ENCODE measurements at places on chromosomes 16 and 17.

GRCh38 chr16:66682271-66682670 lies 14.3 kb downstream of the CMTM4 start:
- DNase-seq, result no peak

- DNase-seq, result no peak
These were observed 29.1 kb downstream of the STAT3 start for GRCh38 chr17:42359133-42359532.

GRCh38 chr16:29662000-29662728 lies 883 bp upstream of the SPN start:
- DNase-seq, result no peak

DNA sequence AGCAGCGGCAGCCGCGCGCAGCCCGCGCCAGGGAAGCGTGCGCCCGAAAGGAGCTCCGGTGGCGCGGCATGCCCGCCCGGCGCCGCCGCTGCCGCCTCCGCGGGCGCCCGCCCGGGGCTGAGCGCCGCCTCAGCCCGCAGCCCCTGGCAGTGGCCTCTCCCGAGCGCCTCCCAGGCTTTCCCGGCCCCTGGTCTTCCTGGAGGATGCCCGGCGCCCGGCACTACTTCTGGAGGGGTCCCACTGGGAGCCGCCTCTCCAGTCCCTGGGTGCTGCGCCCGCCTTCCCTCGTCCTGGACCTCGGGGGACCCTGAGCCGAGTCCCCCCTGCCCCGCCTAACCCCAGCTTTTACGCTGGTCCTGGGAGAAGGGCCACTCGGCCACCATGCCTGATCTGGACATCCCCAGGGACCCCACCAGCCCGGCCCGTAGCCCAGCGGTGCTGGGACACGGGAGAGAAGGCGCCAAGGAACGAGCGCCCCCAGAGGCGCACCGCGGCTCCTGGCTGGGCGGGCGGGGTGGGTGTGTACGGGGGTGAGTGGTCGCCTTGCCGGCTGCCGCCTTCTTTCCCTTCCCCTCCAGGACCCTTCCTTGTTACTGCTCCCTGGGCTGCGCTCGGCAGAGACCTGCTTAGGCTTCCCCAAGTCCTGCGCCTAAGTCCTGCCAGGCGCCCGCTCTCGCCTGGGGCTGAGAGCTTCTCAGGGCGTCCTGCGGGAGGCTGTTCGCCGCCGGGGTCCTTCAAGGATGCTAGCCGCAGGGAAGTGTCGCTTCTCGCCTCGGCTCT lies 704 bp downstream of the ASIC2 start:
- no peak for DNase-seq

DNA sequence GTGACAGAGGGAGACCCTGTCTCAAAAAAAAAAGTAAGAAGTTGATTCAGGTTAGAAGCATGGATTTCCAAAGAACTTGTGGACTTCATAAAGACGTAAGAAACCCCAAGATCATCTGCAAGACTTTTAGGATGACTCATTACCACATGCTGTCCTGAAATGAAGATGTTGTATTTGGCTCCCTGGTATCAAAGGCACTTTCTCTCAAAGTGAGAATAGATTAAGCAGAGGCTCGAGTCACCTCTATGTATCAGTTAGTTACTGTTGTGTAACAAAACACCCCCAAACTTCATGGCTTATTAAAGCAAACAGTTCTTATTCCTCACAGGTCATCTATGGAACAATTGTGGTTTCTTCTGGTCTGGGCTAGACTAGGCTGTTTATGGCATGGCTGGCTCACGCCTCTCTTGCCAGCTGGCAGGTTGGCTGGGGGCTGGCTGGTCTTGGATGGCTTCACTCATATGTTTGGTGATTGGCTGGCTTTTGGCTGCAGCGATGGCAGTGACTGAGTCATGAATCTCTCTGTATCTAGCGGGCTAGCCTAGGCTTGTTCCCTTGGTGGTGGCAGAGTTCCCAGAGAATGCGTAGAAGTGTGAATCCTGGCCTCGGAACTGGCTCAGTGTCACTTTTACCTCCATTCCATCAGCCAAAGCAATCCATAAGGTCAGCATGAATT lies 60.4 kb upstream of the MSI2 start:
- DNase-seq, result no peak

DNA sequence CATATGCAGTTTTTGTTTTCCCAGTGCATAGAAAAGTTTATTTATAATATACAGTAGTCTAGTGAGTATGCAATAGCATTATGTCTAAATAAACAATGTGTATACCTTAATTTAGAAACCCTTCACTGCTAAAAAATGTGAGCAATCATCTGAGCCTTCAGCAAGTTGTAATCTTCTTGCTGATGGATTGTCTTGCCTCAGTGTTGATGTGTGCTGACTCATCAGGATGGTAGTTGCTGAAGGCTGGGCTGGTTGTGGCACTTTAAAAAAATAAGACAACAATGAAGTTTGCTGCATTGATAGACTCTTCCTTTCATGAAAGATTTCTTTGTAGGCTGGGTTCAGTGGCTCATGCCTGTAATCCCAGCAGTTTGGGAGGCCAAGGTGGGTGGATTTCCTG lies 13.9 kb upstream of the CAPNS2 start:
- no peak for DNase-seq

DNA sequence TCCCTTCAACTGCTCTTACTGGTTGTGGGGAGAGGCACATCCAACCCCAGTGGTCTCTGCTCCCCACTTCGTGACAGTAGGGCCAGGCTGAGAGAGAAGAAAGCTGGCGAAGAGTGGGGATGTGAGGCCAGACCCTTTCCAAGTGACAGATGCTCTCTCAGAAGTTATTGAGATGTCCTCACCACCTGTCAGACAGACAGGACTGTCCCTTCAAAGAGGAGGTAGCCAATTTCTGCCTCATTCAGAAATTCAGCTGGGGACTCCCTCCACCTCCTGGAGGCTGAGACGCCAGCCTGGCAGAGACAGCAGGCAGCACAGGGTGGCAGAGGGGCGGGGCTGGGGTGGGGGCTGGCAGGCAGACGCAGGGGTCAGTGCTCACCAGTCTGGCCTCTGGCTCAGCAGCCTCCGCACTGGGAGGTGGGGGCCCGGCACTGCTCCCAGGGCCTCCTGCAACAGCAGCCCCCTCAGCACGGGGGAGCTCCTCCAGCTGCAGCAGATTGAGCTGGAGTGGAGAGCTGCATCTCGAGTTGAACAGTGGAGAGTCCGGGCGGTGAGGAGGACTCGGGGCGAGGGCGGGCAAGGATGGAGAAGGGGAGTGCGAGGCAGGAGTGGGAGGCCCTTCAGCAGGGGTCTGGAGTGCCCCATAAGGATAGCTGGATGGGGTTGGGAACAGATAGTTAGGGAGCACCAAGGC lies 9.2 kb downstream of the PER1 start:
- DNase-seq, result no peak

GRCh38 chr17:34527908-34528470 lies 51.4 kb upstream of the TMEM132E start:
- no peak for DNase-seq

DNA sequence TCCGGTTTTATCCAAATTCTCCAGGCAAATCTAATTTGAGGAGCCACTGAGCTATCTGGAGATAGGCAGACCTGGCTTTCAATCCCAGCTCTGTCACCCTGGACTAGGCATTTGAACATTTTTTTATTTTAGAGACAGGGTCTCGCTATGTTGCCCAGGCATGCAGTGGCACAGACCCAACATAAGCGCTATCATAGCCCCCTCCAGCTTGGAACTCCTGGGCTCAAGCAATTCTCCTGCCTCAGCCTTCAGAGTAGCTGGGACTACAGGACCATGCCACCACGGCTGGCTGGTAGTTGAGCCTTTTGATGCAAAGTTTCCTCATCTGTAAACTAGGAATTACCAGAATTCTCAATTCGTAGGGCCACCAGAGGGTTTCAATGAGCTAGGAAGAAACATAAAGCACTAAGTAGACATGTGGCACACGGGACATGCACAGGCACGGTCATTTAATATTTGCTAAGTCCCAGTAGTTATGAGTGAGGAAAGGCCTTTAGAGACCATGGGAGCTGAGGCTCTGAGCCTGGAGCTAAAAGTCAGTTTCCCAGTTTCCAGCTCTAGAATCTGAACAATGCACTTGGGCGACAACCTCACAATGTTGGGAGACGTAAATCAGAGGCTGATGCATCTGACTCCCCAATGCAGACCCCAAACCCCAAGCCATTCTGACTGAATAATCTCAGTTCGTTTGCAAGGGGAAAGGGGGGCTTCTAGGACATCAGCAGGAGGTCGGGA lies 1.1 kb downstream of the ELOB start:
- no peak for DNase-seq

- DNase-seq, result no peak
These were observed 20.0 kb upstream of the KCNJ16 start for GRCh38 chr17:70055000-70055399.

DNA sequence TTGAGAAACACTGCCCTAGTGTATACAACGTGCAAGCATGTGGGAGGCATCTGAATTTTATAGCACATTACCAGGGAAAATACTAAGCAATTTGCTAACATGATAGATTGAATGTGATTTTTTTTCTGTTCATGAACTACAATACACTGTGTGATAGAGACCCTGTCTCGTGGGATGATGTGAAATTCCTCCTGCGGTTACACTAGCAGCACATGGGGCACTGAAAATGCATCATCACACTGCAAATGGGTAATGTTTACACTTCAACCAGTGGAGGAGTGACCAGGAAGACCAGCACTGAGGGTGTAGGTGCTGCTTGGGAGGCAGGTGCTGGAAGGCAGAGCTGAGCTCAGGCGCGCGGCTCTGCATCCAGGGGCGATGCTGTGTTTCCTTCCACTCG lies 28.8 kb downstream of the ORC6 start:
- no peak for DNase-seq

DNA sequence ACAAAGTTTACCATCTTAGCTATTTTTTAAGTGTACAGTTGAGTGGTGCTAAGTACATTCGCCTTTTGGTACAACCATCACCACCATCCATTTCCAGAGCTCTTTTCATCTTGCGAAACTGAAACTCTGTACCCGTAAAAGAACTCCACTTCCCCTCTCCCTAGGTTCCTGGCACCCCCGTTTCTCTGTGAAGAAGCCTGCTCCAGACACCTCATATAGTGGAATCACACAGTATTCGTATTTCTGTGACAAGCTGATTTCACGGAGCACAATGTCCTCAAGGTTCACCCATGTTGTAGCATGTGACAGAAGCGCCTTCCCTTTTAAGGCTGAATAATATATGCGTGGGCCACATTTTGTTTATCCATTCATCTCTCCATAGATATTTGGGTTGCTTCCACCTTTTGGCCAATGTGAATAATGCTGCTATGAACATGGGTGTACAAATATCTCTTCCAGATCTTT lies 54.2 kb upstream of the MAP3K14 start:
- no peak for DNase-seq

- no peak for DNase-seq
These were observed 69.3 kb downstream of the ABCC1 start for GRCh38 chr16:16018705-16019104.

GRCh38 chr16:74309789-74310781 lies 13.5 kb downstream of the PSMD7 start:
- no peak for DNase-seq

- DNase-seq, result no peak
These were observed 510.4 kb downstream of the KCNJ18 start for GRCh38 chr17:22202702-22203101.

DNA sequence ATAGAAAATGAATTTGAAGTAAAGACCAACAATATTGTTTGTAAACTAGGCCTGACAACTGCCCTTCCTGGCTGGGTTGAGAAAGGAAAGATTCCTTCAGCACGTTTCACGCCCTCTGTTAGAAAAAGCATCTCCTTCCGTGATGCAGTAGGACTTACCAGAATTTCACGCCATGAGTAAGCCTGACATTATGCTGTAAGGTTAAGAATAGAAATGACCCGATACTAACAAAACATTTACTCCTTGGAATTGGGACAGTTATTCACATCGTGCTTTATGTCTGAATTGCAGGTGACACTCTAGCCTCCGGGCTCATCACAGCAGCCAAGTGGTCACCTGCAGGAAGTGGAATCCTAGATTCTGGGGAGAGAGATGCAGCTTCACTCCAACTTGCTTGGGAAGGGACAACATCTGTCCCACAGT lies 17.5 kb downstream of the MARCHF10 start:
- no peak for DNase-seq

- DNase-seq, result no peak
These were observed 76.9 kb downstream of the ARHGAP44 start for GRCh38 chr17:12866244-12866643.

DNA sequence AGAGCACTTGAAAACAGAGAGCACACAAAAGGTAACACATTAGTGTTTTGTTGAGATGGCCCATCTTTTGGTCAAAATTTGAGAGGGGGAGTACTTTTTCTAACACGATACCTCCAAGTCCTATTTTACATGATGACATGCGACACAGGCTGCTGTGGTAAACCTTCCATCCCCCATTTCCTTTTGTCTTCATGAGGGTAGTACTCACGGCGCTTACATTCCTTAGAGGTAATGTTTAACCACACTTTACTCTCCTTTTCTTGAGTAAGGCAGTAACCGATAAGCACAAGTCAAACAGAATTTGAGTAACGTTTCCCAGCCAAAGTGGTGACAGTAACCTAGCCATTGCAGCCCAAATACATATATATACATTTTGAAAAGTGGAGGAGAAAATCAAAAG lies 35.8 kb upstream of the PITPNM3 start:
- DNase-seq, result no peak

GRCh38 chr17:48555258-48556228 lies 10.6 kb upstream of the HOXB2 start:
- DNase-seq, result no peak

- DNase-seq, result no peak
These were observed 63.6 kb upstream of the NFAT5 start for GRCh38 chr16:69501956-69502745.

- no peak for DNase-seq
These were observed 791.3 kb upstream of the SOX9 start for GRCh38 chr17:71329310-71330098.

DNA sequence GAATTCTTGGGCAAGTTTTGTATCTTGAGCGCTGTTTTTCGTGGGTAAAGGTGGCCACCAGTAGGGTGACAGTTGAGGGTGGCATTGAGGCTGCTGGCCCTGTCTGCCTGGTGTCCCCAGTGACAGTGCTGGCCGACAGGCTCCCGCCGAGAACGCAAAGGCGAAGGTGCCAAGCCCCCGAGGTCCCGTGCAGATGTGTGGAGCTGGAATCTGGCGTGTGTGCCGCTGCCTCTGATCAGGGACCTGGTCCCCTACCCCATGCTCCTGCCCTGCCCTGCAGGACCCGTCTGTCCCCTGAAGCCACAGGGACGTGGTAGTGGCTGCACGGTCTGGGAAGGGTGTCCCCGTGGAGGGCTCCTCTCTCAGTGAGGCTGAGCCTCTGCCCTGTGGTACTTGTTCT lies 3.5 kb downstream of the UBE2I start:
- DNase-seq, result no peak

- no peak for DNase-seq
These were observed 225.7 kb downstream of the CBLN1 start for GRCh38 chr16:49055824-49056545.

GRCh38 chr17:1422885-1423284 lies 22.9 kb upstream of the YWHAE start:
- no peak for DNase-seq

GRCh38 chr16:11796227-11797165 lies 562 bp downstream of the ZC3H7A start:
- peak; percentile 19 for DNase-seq

All from activated CD8-positive, alpha-beta memory T cell treated with anti-CD3 and anti-CD28 coated beads, Interleukin-2, amount 50 U/mL, for 4 hours (primary cell).